T1000 (cell line): ENCODE measurements at places on chromosomes 4 and X.

DNA sequence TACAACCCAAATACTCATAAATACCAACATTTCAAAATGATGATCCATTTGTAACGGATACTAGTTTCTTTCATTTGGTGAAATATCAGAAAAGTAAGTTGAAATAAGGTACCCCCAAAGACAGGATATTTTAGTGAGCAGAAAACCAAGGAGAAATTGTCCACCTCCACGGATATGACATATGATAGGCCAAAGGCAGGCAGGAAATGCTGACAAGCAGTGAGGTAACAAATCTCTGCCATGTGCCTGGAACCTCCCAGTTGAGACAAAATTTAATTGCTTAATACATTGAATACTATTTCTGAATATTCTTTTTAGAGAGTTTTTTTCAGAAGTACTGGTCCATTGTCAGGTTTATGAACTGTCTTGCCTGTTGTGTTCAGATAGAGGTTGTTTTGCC lies 118.8 kb downstream of the GATB start:
- DNase-seq: no peak

DNA sequence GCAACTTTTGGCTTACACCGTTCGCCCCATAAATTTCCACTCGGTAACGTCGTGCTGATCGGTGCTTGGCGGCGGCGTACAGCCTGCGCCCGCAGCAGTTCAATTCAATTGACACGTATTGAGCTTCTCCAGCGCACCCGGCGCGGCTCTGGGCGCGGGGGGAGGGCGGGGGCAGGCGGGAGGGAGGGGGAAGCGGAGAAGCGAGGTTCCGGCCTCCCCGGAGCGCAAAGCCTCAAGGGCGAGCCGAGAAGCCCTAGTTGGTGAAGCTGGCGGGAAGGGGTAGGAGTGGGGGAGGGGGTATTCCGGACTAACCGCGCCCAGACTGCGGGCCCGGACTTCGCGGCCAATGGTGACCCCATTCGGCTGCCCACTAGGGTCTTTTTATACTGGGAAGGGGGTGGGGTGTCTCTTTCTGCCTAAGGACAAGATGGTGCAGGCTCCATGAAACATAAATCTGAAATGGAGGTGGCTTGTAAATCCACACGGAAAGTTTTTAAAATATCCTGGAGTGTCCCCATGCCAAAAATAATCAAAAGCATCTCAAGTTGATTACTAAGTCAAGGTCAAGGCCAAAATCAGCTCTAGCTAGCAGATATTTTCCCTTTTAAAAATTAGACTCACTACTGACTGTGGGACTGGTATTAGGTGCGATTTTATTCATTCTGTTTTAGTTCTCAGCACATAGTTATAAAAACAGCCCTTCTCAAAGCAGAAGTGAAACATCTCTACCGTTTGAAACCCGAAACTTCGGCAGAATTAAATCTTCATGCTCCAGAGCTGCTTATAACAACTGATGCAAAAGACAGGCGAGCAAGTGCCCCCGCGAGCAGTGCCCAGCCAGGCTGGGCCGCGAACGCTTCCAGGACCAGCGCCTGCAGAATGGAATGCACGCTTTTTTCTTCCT lies 1.5 kb upstream of the BCOR start:
- no peak for DNase-seq

DNA sequence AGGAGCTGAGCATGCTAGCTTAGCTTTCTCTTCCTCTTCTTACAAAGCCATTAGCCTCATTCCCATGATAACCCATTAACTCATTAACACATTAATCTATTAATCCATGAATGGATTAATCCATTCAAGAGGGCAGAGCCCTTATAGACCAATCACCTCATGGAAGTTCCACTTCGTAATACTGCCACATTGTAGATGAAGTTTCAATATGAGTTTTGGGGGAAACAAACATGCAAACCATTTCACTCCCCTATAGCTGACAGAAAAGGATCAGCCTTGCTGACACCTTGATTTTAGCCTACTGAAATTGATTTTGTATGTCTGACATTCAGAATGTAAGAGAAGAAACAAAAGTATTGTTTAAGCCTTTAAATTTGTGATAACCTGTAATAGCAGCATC lies 251.8 kb upstream of the GALNTL6 start:
- no peak for DNase-seq

DNA sequence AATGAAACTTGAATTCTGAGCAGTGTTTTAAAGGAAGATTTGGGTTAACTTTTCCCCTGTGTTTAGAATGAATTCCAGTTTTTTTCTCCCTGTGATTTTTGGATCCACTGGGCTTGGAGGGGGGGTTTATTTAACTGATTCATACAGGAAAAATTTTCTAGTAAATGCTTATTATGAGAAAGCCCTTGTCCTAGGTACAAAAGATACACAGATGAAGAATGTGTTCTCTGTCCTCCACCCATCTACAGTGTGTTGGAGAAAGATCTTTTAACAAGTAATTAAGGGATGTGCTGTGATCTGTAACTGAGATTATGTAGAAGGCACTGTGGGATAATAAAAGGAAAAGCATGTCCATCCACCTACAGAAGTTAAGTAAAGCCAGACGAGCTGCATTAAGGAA lies 103.9 kb downstream of the STIM2 start:
- DNase-seq: no peak

- no peak for DNase-seq
These were observed 2.1 kb downstream of the PNMA6F start for GRCh38 chrX:153319295-153320046.

DNA sequence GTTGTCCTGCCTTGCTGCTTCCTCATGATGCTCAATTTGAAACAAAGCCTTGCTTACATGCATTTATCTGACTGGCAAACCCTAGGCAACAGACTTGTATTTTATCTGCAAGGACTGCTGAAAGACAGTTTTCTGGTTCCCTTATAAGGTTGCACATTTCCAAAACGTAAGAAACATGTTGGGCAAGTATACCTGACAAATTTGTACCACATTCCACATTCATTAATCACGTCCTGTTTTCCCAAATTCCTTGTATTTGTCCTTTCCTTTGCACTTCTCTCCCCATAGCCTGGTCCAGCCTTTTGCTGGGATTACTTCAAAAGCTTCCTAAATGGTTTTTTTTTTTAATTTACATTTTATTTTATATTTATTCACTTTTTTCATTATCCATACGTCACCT lies 310.1 kb downstream of the PPP3CA start:
- DNase-seq: no peak

- DNase-seq: no peak
These were observed 17.1 kb downstream of the L1CAM start for GRCh38 chrX:153868576-153869472.

- peak; percentile 13 for DNase-seq
These were observed 484.2 kb downstream of the BCOR start for GRCh38 chrX:39613482-39613995.

GRCh38 chr4:76745240-76745639 lies 152.7 kb downstream of the SOWAHB start:
- no peak for DNase-seq

DNA sequence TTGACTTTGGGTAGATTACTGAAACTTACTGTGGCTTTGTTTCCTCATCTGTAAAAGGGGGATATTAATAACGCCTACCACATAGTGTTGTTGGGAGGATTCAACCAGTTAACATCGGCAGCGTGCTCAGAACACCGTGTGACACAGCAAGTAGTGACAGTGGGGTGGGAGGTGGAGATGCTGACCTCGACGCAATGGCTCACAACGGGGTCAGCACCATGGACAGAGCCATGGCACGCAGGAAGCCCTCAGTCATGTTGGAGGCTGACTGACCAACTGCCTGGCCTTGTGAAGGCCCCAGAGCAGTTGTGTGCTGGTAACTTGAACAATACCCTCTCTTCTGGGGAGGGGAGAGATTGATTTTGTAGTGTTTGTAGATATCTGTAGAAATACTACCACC lies 93.2 kb downstream of the WFS1 start:
- DNase-seq: no peak

DNA sequence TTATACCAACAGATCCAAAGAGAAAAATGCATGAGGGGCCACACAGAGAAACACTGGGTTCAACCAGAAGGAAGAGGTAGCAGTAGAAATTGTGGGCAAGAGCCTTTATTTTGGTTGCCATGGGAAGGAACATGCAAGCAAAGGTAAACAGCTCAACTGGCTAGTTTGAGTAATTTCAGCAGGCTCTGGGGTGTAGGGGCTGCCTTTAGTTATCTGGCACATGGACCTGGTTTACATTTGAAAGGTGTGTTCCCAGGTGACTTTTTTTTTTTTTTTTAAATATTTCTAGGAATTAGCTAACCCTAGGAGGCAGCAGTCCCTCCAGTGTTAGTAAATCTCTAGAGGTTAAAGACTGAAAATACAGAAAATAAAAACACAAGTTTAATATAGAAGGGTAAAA lies 481.9 kb downstream of the ACTRT1 start:
- no peak for DNase-seq

GRCh38 chr4:166202991-166203390 lies 330.0 kb downstream of the TLL1 start:
- DNase-seq: no peak

DNA sequence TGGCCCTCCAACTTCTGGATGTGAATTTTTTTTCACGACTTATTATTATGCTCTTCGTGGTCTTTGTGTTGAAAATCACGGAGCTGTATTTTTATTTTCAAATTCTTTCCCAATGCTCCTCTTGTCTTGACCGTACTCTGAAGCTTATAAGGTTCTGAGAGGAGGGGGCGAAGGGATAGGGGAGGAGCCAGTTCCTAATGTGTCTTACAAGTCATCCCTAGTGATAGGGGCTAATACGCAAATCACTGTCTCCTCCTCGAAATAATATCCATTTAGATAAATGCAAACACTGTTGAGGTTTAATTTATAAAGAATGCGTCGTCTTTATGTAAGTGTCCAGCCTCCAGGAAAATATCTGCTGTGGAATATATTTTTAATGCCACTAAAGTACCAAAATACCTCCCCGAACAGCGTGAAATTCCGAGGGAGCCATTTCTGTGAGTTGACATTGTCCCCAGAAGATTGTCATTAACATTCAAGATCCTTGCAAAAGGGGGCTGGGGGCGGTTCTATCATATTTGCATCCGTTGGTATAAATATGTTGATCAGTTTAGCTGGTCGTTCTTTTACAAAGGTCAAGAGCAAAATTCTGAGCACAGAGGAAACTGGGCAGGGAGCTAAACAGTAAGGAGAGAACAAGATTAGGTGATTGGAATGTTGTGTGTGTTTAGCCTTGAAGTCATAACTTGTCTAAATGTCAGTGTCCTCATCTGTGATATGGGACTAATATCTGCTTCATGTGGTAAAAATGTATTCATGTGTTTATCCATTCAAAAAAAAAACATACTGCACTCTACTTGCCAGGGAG lies 3.7 kb upstream of the FAT1 start:
- DNase-seq: no peak

GRCh38 chr4:39102297-39102696 lies 40.3 kb downstream of the KLHL5 start:
- no peak for DNase-seq

- DNase-seq: no peak
These were observed 76.6 kb downstream of the TBC1D9 start for GRCh38 chr4:140679576-140679975.

GRCh38 chrX:8627796-8628195 lies 104.1 kb downstream of the ANOS1 start:
- DNase-seq: no peak

DNA sequence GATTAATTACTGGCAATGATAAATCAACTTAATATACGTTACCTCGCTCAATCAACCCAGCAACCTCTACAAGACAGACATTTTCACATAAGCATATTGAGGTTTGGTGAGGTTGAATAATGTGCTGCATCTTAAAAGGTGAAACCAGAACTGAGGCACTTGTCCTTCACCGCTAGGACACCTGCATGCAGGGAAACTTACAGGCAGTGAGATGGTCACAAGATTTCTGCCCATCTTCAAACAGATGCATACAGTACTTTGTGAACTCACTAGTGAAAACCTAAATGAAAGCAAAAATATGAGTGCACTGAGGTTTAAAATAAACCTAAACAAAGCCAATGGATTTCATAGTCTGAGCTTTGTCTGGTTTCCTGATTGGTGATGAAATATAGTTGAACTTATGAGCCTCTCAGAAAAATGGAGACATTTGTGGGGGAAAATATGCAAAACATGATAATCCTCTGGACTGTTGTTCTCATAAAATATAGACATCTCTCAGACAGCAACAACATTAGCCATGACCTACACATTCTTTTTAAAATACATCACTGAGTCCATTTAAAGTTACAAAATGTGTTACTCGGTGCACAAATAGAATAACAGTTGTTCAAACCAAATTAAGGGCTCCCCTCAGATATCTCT lies 20.9 kb upstream of the PRSS12 start:
- DNase-seq: no peak

DNA sequence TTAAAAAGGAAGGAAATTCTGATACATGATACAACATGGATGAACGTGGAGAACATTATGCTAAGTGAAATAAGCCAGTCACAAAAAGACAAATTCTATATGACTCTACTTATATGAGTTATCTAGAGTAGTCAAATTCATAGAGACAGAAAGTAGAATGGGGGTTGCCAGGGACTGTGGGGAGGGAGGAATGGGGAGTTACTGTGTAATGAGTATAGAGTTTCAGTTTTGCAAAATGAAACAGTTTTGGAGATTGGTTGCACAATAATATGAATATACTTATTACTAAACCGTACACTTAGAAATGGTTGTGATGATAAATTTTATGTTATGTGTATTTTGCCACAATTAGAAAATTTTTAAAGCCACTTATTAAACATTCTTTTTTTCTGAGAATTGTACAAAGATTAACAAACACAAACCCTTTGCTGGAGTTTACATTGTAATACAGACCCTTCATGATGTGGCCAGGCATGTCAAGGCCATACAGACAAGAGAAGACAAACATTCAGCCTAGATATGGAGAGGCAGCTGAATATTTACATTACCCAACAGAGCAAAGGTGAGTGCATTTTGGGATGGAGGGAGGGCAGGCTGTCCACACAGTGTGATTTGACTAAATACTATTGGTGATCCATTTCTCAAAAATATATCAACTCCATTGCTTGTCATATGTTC lies 21.2 kb upstream of the GPC3 start:
- DNase-seq: no peak

- DNase-seq: no peak
These were observed 147.6 kb upstream of the TBC1D9 start for GRCh38 chr4:140903522-140904475.

DNA sequence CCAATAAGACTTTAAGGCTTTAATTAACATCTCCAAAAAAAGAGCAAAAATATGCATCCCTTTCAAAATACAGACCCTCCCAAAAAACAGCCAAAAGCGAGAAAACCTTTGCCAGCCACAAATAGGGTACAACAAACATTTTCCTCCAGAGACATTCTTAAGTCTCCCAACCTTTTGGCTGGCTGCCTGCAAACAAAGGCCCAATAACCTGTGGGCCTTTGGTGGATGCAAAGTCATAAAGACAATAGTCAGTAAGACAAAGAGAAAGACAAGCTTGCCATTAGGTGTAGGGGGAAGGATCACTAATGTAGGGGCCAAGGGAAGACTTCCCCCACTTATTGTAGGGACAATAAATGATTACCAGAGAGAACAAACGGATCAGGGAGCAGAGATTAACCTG lies 215.5 kb upstream of the ZFP42 start:
- no peak for DNase-seq
